ENCODE measurements at places on chromosomes 1 and 21.
A peak's percentile ranks its signal among the peaks of the same experiment; 100 is the strongest.

DNA sequence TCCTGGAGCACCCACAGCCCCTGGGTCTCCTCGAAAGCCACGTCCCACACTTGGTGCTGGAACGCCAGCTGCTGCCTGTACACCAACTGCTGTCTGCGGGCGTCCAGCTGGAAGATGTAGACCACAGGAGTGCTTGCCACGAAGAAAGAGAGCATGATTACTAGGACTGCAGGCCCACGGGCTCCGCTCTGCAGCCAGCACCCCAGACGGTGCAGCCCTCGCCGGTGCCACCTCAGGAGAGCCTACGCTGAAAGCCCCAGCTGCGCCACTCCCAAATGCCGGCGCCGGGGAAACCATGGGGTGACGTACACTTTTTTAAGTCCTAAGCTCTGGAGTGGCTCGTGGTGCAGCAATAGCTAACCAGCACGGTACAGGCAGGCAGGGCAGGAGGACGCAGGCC, 25.7 kb downstream of the WDR4 start:
- DNase-seq: no peak

- no peak for DNase-seq
These were observed 20.9 kb upstream of the LRRC8B start for GRCh38 chr1:89503690-89504089.

- DNase-seq: no peak
These were observed 17.7 kb downstream of the STUM start for GRCh38 chr1:226566234-226566633.

DNA sequence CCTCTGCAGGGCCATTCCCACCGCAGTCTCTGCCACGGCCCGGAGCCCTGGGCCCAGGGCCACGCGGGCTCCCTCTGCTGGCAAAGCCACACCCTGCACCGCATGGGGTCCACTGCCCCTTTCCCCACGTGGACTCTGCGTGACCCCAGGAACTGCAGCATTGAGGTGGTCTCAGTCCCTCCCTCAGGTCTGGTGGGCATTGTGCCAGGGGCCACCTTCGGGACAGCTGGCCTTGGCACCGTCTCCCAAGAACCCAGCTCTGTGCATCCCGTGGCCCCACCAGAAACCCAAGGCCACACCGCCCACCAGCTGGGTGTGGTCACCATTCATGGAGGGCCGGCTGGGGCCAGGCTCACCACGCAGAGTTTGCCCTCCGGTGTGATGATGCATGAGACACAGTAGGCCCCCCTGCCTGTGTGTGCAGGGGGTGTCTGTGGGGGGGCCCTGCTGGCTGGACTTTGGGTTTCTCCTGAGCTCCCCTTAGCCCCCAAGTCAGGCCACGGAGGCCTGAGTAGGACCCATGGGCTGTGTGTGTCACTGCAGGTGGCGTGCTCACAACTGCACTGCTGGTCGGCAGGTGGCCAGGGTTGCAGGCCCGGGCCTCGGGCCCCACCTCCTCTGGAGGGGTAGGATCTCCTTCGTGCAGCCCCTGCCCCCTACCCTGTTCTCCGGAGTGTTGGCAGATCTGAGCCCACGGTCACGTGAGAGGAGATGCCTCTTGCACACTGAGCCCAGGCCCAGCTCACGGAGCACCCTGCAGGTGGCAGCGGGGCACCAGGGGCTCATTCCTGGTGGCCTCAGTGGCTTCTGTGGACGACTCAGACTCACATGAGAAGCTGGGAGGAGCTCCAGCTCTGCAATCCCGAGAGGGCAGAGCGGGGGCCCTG, 5.8 kb downstream of the VWA1 start:
- DNase-seq: no peak

GRCh38 chr21:38637161-38637560, 138.9 kb upstream of the ERG start:
- DNase-seq: no peak

- peak; percentile 55 for DNase-seq
These were observed at the start of gene CNIH3 for GRCh38 chr1:224615861-224616755. TSS of gene CNIH3 (plus strand) at chr1:224616317. CDS start at chr1:224617175, 858 bp downstream.

- DNase-seq: no peak
These were observed 1156.3 kb upstream of the B3GALT2 start for GRCh38 chr1:194342484-194343262.

DNA sequence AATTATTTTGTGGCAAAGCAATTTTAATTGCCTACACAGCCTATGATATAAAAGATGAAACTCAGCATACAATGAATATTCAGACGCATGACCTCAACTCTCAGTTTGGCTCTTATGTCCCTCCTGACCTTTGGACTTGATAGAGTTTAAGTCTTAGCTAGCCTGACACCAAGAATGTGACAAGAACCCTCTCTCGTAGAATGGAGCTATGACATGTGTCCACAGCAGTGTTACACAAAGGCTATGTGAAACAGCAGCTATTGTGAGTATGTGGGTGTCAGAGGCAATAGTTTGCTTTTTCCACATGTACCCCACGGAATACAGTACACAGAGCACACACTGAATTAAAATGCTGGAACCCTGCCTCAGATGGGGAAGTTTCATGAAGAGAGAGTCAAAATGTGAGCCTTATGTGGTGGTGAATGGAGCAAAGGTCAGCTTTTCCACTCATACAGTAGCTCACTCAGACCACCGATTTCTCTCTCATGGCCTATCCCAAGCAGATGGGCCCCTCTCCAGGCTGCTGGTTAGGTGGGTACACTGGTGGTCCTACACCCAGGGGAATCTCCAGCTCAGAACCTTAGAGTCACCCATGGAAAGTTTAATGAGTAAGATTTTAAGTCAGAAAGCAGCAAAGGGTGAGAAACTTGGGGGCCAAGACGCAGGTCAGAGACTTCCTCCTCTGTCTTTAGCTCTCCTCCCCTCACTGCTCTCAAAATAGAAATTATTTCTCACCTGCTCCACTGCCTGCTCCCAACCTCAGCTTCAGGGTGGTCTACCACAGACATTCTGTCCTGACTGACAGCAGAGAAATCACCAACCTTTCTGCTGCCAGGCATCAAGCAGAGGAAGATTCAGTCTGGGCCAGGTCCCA, 10.1 kb upstream of the XCL2 start:
- no peak for DNase-seq

GRCh38 chr1:148263128-148263905, 111.2 kb upstream of the NBPF11 start:
- DNase-seq: no peak

DNA sequence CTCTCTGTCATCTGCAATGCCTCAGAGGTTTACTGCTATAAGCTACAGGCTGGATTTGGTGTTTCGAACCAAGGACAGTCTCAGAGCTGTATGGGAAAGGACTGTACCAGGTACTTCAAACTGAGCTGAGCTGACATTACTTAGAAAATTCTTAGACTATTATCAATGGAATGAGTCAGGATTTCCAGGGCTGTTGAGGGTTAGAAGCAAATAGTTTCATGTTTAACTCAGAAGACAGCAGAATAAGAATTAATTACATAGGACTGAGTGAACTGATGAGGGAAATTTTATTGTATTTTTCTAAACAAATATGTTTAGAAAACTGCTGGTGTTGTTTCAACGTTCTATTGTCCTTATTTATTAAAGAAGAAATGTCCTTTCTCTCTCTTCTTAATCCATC, 74.3 kb upstream of the CAPZB start:
- peak; percentile 40 for DNase-seq

GRCh38 chr1:198699167-198700015, 60.6 kb downstream of the PTPRC start:
- DNase-seq: no peak

GRCh38 chr1:112504001-112504660, 4.6 kb upstream of the WNT2B start:
- DNase-seq: no peak

DNA sequence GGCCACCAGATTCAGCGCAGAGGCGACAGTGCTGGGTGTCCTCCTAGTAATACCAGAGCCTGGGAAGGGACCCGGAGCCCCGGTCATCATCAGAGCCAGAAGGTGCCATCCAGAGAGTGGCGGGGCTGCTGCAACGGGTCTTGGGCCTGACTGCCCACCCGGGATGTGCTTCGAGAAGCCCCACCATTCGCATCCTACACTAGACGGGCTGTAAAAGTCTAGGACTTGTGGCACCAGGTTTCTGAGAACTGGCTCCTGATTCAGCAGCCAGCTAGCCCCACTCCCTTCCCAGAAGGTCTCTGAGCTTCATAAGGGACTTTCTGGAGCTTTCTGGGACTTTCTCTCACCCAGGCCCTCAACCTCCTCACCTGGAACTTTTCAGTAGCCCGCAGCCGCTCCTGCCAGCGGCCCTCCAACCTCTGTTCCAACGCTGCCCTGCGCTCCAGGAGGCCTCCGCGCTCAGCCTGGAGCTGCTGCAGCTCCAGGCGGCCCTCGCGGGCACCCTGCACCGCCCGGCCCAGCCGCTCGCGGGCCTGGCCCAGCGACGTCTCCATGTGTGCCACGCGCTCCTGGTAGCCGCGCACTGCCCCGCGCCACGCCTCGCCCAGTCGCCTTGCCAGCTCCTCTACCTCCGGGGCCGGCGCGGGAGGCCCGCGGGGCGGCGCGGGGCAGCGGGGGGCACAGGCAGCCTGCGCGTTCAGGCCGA, 940 bp downstream of the NES start:
- no peak for DNase-seq

- no peak for DNase-seq
These were observed 587.3 kb downstream of the PTPRC start for GRCh38 chr1:199226163-199226562.

- DNase-seq: no peak
These were observed 136.1 kb upstream of the IRF2BP2 start for GRCh38 chr1:234745844-234746797.

DNA sequence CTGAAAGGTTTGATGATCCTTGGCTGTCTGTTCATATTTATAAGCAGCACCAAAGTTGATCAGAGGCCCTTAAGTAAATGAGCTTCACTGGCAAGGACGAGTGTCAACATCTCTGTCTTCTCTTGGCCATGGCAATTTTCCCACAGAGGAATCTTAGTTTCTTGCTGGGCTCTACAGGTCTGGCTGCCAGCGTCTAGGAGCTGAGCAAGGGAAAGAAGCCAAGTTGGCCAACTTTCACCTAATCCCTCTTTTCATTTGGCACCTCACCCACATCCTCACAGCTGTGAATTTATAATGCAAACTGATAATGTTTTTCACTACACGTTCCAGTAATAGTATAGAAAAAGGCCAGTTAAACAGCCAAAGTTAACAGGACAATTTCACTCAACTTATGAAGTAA, 99.0 kb upstream of the LBR start:
- no peak for DNase-seq

DNA sequence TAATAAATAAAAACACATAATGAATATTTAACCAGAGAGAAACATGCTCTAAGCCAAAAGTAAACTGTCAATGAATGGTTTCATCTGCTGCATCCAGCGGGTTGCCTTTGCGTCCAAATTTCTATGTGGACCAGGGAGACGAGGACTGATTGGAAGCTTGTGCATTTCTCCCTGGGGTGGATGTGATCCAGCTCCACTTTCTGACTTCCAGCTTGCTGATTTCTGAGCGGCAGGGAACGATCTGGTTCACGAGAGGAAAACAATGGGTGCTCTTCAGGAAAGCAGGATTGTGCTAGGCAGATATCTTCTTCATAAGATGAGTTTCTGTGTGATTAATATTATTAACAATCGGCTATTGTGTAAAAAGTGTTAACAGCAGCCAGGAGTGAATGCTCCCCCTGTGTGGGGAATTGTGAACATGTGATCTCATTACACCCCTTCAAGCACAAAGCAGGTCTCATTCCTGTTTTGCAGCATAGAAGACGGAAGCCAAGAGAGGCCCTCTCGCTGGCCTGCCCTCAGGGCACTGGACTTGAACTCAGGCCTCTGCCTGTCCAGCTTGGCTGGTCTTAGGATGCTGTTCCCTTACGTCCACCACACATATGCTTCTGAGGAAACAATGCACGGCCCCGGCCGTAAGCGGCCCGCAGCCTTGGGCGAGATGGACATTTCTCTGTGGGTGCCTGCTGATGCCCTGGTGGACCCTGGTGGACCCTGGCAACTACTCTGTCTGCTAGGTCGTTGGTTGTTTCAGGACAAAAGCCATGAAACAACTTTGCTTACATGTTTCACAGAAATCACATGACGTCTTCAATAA, 183.4 kb upstream of the C1orf174 start:
- no peak for DNase-seq

GRCh38 chr21:46388896-46389295, 64.9 kb downstream of the PCNT start:
- DNase-seq: no peak

DNA sequence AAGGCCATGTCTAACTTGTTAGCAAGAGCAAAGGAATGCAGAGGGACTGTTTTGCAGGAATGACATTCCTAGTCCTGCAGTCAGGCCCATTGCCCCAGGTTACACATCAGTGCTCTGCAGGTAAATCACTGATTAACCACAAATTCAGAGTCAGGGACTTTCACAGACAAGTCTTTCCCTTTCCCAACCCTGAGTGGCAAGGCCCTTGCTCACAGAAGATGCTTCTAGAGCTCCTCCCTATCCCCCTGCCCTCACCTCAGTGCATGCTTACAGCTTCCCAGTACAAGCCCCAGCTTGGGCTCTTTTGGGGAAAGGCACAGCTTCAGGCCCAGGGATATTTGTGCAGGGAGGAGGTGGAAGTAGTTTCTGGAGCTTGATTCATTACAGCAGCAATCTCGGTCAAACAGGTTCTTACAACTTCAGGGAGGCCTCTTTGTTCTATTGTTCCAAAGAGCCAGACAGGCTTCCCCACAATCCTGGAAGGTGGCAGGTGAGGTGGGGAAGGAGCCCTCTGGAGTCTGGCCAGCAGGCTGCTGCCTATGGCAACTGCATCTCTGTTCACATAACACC, 53.9 kb downstream of the CASQ2 start:
- no peak for DNase-seq

- DNase-seq: no peak
These were observed 167.4 kb upstream of the PRMT6 start for GRCh38 chr1:106889059-106889458.

- DNase-seq: no peak
These were observed 22.7 kb upstream of the DONSON start for GRCh38 chr21:33611006-33611744.

DNA sequence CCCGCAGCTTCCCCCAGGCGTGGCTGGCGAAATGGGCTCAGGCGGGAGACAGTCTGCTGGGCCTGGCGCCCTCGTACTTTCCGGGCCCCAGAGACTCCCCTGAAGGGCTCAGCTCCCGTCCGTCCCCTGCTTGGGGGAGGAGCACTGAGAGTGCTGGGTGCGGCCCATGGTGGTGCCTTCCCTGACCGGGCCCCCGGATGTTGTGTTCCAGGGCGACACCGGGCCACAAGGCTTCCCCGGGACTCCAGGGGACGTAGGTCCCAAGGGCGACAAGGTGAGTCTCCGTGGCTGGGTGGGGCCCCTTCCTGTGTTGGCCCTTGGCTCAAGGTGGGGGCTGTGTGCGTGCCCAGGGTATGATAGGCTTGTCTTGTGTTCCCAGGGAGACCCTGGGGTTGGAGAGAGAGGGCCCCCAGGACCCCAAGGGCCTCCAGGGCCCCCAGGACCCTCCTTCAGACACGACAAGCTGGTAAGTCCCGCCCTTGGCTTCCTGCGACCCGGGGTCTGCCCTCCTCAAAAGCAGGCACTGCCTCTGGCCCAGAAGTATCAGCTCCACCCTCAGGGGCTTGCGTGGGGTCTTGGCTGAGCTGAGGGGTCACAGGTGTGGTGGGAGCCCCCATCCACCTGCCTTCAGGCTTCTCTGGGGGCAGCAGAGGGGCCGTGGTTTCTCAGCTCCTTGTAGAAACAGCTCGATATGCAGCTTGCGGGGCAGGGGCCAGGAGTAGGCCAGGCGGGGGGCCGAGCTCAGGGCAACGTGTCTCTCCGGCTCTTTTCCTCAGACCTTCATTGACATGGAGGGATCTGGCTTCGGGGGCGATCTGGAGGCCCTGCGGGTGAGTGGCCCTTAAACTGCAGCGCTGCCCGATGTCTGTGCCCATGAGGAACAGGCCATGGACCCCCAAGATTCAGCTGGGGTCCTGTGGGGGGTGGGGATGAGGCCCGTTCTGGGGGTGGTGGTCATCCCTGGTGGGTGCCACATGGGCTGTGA, 62.3 kb downstream of the SLC19A1 start:
- no peak for DNase-seq
